NCI-H1092 (cell line): ENCODE measurements at places on chromosomes 7 and 10.

- DNase-seq: no peak
These were observed 24.9 kb upstream of the GSAP start for GRCh38 chr7:77441046-77441445.

GRCh38 chr10:47082055-47082784 lies 171.0 kb downstream of the PTPN20 start:
- no peak for DNase-seq

DNA sequence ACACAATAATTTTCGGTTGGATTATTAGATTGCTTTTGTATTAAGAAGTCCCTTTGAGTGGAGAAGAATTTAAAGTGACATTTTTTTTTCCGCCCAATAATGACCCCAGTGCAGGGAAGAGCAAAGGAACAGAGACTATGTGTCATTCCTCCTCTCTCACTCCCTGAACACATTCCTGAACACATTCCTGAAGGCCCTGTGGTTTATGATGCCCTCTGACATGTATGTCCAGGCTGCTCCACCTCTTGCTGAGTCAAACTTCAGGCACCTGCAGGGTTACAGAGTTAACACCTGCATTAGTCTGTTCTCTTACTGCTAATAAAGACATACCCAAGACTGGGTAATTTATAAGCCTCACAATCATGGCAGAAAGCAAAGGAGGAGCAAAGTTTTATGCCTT lies 704.0 kb upstream of the LRRN3 start:
- no peak for DNase-seq

- DNase-seq: no peak
These were observed at the start of gene CHRM2 for GRCh38 chr7:136868496-136869000. TSS of gene CHRM2 (plus strand) at chr7:136868652. CDS start at chr7:137014866, 146,214 bp downstream.

- DNase-seq: no peak
These were observed 43.3 kb downstream of the FRMPD2 start for GRCh38 chr10:48231178-48231577.

DNA sequence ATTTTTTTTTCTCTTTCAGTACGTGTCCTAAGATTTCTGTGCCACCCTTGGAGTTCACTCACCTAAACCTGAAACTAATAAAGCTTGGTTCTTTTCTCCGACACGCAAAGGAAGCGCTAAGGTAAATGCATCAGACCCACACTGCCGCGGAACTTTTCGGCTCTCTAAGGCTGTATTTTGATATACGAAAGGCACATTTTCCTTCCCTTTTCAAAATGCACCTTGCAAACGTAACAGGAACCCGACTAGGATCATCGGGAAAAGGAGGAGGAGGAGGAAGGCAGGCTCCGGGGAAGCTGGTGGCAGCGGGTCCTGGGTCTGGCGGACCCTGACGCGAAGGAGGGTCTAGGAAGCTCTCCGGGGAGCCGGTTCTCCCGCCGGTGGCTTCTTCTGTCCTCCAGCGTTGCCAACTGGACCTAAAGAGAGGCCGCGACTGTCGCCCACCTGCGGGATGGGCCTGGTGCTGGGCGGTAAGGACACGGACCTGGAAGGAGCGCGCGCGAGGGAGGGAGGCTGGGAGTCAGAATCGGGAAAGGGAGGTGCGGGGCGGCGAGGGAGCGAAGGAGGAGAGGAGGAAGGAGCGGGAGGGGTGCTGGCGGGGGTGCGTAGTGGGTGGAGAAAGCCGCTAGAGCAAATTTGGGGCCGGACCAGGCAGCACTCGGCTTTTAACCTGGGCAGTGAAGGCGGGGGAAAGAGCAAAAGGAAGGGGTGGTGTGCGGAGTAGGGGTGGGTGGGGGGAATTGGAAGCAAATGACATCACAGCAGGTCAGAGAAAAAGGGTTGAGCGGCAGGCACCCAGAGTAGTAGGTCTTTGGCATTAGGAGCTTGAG lies at the start of gene CFTR:
Gene CFTR (plus strand): TSS at position 801 of the 830 bp plus-strand sequence. CDS start 70 bp downstream, outside the sequence.
- no peak for DNase-seq

DNA sequence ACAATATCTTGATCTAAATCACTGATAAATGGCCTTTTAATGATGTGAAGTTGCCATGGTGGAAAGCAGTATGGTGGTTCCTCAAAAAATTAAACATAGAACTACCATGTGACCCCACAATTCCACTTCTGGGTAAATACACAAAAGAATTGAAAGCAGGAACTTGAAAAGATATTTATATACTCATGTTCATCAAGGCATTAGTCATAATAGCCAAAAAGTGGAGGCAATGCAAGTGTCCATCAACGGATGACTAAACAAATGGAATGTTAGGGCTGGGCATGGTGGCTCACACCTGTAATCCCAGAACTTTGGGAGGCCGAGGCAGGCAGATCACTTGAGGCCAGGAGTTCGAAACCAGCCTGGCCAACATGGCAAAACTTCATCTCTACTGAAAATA lies 2.0 kb upstream of the DNAJC12 start:
- no peak for DNase-seq

- no peak for DNase-seq
These were observed 113.3 kb downstream of the KCNMA1 start for GRCh38 chr10:77524281-77524711.

GRCh38 chr10:101438881-101439391 lies 85.0 kb downstream of the BTRC start:
- no peak for DNase-seq

- no peak for DNase-seq
These were observed 5.2 kb downstream of the OPTN start for GRCh38 chr10:13105184-13105583.

GRCh38 chr7:18489624-18490023 lies 5.9 kb upstream of the HDAC9 start:
- no peak for DNase-seq

- DNase-seq: no peak
These were observed 293.2 kb upstream of the SEMA3D start for GRCh38 chr7:85479918-85480643.

- DNase-seq: no peak
These were observed 293.1 kb downstream of the ARHGAP12 start for GRCh38 chr10:31635415-31636065.

GRCh38 chr7:69738396-69738951 lies 140.2 kb downstream of the AUTS2 start:
- no peak for DNase-seq

GRCh38 chr7:84394219-84394618 lies 199.6 kb upstream of the SEMA3A start:
- no peak for DNase-seq
